ENCODE measurements at places on chromosomes 3 and 15.

DNA sequence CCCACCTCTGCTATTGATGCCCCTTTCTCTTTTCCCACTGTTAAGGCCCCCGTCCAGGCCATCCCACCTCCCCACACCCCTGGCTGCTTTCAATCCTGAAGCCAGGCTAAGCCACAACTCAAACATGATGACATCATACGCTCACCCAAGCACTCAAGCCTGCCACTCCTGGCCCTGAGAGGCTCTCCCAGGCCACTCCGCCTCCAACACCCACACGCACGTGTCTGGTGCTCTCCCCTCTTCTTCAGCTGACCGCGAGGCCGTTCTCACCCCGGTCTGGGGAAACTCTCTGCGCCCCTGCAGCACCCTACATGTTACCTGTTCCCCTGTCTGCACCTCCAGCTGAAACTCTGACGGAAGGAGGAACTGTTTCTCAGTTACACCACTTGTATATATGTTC, 6.2 kb downstream of the ZXDC start:
- no peak for DNase-seq

DNA sequence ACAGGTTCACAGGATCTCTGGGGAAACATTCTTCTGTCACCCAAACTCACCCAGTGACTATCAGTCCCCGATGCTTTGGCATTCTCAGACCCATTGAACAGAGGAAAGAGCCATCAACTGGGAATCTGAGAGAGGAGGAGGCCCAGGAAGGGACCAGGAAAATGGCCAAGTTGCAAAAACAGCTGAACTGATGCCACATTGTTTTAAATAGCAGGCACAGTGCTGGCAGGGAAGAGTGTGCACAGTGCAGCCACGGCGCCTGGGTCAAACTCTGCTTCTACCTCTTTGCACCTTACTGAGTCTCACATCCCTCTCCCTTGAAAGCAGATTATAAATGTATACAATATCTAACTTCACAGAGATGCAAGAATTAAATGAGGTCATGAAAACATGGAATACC, 66.4 kb downstream of the SRGAP3 start:
- DNase-seq = no peak

DNA sequence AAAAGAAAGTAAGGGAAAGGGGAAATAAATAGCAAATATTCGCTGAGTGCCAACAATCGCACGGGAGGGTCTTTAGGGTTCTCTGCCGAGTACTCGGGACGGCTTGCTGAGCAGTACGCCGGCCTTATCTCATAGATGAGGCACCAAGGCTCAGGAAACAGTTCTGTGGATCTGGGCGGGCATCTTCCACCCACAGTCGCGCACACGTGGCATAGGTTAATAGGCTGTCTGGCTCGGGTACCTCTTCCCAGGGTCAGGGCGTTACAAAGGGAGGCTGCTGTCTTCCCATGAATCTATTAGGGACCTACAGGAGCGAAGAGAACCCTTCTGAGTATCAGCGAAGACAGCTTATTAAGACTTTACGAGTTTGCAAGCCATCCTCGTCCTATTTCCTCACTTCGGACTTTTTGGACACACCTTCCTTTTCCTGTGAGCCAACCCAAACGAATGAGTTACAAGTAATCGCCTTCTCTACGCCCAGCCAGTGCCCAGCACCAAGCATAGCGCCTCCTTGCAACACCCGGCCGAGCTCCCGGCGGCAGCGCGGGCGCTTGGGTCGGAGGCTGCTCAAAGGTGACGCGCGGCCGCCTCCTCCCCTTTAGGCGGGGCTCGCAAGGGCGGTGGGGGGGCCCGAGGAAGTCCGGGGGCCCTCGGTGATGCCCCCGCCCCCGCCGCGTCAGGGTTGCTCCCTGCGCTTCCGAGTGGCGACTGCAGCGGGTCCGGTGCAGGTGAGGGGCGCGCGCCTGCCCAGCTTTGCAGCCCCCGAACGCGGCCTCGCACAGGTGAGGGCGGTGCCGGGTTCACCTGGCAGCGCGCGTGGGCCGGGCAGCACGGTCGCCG, at the start of gene MCTP2:
TSS of gene MCTP2 (plus strand) at position 679 of the 840 bp plus-strand sequence. CDS start 66,705 bp downstream, outside the sequence.
- peak; percentile 26 for DNase-seq

GRCh38 chr3:60983906-60984305, 267.3 kb downstream of the FHIT start:
- no peak for DNase-seq

DNA sequence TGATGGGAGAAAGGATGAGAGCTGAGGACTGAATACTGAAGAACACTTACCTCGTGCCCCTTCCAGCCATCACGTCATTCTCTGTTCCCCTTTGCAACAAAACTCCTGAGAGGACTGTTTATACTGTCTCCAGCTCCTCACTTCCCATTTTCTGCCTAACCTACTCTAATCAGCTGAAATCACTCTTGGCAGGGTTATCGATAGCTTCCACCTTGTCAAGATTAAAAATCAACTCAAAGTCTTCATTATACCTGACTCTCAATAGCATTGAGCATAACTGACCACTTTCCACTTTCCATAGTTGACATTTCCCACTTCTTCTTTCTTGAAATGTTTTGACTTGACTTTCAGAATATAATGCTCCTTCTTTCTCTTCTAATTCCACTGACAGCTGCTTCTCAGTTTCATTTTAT, 4.3 kb downstream of the BTBD1 start:
- no peak for DNase-seq

- DNase-seq = no peak
Observed at GRCh38 chr3:58345457-58345856, 12.8 kb downstream of the PXK start.

DNA sequence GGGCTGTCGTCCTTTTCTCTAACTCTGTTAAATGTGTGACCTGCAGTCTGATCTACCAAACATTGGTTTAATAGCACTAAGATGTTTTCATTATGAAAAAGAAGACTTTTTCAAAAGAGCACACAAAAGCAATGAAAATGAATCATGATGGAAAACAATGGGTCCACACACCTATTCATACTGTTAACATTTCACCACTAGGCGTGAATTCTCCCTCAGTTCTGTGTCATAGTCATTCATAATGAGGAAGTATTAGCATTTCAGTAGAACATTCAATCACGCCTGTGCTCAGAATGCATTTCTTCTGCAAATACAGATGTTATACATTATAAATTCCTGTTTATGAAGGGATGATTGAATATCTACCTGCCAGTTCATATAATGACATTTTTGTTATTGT, 35.9 kb downstream of the EIF4E3 start:
- no peak for DNase-seq

DNA sequence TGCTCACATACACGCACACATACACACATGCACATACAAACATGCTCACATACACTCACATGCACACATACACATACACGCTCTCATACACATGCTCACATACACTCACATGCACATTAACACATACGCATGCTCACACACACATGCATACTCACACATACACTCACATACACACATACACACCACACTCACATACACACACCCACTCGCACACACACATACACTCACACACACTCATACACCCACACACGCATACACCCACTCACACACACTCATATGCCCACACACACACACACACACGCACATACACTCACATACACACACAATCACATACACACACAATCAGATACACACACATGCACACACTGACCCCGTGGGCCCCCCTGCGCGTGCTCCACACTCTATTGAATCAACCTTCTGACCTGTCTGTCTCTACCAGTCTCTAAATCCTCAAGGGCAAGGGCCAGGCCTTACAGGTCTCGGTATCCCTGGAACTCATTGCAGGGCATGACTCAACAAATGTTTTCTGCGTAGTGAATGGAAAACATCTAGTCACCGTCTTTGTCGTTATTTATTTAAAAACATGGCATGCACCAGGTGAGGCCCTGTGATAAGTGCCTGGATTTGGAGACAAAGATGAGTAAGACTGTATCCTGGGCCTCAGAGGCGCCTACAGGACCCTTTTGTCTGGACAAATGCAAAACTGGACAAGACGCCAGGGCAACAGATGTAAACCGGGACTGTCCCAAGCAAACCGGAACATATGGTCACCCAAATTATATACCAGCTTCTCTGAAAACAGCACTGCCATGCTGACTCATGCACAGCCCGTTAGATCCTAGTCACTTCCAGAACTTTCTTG, 41.8 kb downstream of the GRK7 start:
- no peak for DNase-seq

- no peak for DNase-seq
Observed at GRCh38 chr3:156456771-156457224, 98.1 kb downstream of the SSR3 start.

DNA sequence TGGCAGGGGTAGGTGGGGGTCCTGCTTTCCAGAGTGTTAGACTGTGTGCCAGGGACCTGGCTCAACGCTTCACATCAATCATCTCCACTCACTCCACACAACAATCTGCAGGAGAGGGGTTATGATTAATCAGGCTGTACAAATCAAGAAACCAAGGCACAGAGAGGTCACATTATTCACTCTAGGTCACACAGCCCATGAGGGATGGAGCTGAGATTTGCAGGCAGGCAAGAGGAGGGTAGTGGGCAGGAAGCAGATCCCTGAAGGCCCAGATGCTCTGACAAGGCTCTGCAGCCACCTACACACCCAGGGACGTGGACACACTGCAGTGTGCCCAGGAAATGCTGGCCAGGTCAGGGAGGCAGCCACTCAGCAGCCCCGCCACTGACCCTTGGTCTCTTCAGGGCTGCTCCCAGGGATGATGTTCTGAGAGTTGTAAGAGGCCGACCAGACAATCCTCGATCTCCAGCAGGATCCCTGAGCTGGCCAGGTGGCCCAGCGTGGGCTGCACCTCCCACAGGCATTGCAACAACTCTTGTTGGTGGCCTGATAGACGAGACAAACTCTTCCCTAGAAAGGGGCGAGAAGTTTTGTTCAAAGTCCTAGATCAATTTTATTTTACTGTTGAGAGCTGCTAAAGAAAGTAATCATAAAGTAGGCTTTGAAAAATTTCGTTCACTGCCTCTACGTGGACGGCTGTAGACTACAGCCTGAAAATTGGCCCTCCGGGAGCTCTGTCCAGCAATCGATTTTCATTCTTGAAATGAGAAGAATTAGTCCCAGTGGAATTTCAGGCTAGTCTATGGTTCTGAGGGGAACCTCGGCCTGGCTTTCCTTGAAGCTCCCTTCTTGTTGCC, 4.2 kb upstream of the SLC6A6 start:
- DNase-seq = no peak

DNA sequence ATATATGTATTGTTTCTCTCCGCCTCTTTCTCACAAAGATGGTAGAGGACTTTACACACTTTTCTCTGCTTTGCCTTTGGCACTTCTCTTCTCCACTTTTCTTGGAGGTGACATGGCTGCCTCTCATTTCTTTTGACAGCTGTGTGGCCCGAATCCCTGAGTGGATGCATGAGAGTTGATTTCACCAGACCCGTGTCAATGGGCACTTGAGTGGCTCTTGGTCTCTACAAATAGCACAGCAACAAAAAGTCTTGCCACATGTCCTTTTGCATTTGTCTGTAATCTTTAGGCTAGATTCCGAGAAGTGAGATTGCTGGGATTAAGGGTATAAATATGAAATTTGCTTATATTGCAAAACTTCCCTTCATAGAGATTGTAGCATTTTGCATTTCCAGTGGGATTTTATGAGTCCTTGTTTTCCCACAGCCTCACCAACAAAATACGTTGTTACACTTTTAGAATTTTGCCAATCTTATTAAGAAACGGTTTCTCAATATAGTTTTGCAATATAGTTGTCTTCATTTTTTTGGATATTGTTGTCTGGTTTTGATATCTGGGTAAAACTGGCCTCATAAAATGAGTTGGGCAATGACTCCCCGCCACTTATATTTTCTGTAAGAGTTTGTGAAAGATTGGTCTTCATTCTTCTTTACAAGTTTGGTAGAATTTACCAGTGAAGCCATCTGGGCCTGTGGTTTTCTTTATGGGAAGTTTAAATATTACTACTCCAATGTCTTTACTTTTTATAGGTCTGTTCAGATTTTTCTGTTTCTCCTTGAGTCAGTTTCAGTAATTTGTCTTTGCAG, 5.2 kb upstream of the TRPM1 start:
- no peak for DNase-seq

DNA sequence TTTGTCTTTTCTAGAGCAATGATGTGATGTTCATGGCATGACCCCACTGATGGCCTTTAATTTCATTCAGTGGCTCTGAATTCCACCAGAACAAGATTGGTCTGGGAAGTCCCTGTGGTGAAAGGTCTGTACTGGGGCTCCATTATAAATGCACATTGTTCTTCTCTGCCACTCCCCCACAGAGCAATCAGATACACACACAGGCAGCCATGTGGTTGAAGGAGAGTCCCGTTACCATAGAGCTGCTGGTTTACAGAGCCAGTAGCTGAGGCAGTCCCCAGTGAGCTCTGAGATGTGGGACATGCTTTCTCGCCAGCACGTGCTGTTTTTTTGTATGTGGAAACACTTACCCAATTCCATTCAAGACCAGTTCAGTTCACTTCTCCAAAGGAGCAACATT, 172.7 kb upstream of the TRIM42 start:
- no peak for DNase-seq

- peak; percentile 44 for DNase-seq
Observed at GRCh38 chr15:91965501-91966193, 112.1 kb downstream of the SLCO3A1 start.

DNA sequence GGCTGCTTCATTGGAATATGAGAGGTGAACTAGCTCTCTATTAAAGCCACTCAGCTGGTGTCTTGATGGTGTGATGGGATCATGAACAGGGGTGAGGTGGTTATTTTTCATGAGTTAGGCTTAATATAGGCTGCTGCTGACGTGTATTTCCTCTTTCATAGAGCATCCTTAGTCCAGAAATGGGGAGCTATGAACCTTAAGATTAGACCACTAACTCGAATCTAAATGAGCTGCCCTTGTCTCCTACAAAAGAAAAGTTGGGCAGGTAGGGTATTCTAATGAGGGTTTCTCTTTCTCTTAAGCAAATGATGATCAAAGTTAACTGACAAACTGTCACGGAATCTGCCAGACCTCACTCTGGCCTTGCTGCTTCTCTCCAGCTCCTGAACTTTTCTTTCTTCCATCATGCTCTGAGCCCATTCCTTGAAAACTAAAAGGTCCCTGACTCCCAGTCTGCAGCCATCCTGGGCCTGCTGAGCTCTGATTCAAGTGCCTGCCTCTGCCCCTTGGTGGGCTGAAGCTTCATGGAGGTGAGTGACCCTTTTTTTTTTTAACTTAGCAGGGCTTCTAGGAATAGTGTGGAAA, at the start of gene TRIM69:
TSS of gene TRIM69 (plus strand) at position 348 of the 585 bp plus-strand sequence. CDS start at position 525, 177 bp downstream.
- DNase-seq = no peak

GRCh38 chr15:70752193-70752635, 11.1 kb downstream of the UACA start:
- DNase-seq = no peak

DNA sequence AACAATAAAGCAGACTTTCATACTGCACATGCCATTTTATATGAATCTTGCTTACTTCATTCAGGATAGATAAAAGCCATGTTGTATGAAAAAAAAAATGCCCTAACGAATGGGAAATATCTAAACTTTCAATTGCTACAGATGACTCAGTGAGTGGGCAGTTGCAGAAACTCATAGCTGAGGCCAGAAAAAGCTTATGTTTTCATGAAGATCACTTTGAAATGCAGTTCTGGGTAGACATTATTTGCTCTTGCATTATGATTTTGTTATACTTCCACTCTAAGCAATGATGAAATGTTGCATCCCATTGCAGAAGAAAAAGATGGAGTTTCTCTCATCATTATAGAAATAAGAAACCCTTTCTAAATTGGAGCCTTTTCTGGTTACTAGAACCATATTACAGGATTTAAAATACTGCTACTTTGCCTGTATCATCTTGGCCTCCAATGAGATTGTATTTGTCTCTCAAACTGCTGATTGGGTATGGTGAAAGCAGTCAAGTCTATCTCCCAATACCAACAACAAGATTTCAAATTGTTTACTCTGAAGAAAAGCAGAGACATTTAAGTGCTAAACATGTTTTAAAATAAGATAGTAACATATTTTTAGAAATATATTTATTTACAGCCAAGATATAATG, 17.0 kb downstream of the PEAK1 start:
- DNase-seq = peak; percentile 32
